Glutamatergic neuron (in vitro differentiated cells): ENCODE measurements at places on chromosomes 5 and 9. TPM values are rescaled to one million over a fixed set of nuclear protein-coding genes. Genes with fewer than 3 reads are reported as not detected.
A peak's percentile ranks its signal among the peaks of the same experiment; 100 is the strongest.

The IARS1 gene
- total RNA-seq: 160 TPM

The PDLIM7 gene
- total RNA-seq: 430 TPM

The EPB41L4A gene
- 125 TPM for total RNA-seq

The MARCHF3 gene
- 5.7 TPM for total RNA-seq

The SPATA31E1 gene
- total RNA-seq: 0.71 TPM

The HAND1 gene
- total RNA-seq: 0.47 TPM

The CER1 gene
- 3.0 TPM for total RNA-seq

The GRXCR2 gene
- total RNA-seq: not detected

The SHISAL2B gene
- total RNA-seq: not detected

The IPO11 gene
- total RNA-seq: 23.5 TPM

- no peak for DNase-seq
These were observed 40.1 kb downstream of the SECISBP2 start for GRCh38 chr9:89358376-89358916.

GRCh38 chr9:19660019-19660418 is 128.8 kb downstream of the SLC24A2 start:
- no peak for DNase-seq

DNA sequence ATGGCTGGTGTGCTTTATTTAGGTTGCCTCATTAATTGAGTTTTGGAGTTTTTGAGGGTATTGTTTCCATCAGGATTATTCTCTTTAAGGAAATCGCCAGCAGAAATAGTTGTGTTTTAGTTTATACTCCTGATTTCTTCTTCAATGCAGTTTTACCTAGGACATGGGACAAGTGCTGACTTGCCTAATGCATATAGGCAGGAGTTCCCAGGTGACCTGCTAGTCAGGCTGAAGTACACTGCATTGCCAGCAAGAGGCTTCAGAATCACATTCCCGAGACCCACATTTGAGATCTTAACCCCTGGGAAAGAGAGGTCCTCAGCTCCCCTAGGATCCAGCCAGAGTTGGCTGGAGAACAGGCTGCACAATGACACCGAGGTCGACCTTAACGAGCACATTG is 1.5 kb upstream of the OR1N2 start:
- no peak for DNase-seq

DNA sequence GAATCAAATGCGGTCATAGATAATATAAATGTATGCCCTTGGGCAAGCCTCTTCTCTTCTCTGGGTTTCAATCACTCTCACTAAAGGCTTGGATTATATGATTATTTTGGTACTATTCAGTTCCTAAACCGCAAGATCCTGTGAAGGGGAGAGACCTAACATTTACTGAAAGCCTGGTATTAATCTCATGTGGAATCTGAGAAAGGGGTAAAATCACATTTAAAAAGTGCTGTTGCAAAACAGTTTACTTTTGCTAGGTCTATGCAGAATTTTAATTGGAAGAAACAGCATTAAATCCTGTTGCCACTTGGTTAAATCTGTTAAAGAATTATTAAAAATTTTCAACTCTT is 50.7 kb downstream of the SLC44A1 start:
- DNase-seq: no peak

DNA sequence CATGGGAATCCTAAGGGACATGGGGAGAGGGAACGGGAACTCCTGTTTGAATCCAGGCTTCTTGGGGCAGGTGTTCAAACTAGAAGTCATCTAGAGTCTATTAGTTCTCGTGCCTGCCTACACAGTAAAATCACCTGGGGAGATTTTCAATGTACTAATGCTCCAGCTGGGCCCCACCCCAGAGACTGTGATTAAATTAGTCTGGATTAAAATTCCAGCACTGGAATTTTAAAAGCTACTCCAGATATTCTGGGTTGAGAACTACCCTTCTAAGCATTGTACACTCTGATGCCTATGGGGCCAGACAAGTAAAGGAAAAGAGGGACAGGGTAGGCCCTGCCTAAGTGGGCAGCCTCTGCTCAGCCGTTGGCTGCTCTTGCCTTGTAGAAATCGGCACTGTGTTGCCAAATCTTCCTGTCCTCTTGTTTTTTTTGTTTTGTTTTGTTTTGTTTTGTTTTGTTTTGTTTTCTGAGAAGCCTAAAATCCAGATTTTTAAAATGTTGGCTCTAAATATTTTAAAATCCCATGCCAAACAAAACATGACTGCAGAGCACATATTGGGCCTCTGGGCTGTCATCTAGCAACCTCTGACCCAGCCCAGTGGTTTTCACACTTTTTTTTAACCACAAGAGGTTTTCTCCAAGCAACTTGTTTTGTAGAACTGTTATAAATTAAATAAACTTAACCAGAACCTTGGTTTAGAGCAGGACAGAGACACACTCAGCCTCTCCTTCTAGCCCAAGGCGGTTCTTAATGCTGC is 29.0 kb downstream of the ADRB2 start:
- DNase-seq: no peak

DNA sequence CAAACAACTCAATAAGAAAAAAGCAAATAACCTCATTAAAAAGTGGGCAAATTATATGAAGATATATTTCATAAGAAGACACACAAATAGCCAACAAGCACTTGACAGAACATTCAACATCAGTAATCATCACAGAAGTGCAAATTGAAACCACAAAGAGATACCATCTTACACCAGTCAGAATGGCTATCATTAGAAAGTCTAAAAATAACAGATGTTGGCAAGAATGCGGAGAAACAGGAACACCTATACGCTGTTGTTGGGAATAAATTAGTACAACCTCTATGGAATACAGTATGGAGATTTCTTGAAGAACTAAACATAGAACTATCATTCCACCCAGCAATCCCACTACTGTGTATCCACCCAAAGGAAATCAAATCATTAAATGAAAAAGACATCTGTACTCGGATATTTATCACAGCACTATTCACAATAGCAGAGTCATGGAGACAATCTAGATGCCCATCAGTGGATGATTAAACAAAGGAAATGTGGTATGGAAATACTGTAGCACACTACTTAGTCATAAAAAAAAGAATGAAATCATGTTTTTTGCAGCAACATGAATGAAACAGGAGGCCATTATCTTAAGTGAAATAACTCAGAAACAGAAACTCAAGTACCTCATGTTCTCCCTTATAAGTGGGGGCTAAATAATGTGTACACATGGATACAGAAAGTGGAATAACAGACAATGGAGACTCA is 106.8 kb upstream of the FST start:
- no peak for DNase-seq

DNA sequence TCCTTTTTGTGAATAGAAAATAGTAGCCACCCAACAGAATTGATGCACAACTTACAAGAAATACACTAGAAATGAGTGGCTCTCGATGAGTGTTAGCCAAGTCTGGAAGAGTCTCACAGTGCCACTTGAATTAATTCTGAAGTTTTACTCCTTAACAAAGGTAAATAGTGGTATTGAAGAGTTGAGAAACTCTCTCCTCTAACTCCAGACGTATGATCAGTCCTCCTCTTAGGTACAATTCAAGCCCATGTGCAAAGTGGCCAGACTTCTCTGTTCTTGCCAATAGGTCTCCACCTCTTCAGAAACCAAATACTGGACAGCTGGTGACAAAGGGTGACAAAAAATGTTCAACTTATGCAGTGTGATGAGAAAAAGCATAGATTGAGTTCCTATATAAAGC is 38.5 kb upstream of the ADAMTS16 start:
- no peak for DNase-seq

DNA sequence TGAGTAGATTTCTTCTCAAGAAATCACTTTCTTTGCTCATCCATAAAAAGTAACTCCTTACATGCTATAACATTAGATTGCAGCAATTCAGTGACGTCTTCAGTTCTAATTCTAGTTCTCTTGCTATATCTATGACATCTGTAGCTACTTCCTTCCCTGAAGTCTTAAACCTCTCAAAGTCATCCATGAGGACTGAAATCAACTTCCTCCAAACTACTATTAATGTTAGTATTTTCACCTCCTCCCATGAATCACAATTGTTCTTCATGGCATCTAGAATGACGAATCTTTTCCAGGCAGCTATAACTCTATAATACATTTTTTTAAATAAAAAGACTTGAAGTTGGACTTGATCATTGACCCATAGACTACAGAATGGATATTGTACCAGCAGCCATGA is 46.2 kb upstream of the PRRC1 start:
- no peak for DNase-seq

- DNase-seq: no peak
These were observed 43.1 kb upstream of the CKMT2 start for GRCh38 chr5:81189875-81190498.

DNA sequence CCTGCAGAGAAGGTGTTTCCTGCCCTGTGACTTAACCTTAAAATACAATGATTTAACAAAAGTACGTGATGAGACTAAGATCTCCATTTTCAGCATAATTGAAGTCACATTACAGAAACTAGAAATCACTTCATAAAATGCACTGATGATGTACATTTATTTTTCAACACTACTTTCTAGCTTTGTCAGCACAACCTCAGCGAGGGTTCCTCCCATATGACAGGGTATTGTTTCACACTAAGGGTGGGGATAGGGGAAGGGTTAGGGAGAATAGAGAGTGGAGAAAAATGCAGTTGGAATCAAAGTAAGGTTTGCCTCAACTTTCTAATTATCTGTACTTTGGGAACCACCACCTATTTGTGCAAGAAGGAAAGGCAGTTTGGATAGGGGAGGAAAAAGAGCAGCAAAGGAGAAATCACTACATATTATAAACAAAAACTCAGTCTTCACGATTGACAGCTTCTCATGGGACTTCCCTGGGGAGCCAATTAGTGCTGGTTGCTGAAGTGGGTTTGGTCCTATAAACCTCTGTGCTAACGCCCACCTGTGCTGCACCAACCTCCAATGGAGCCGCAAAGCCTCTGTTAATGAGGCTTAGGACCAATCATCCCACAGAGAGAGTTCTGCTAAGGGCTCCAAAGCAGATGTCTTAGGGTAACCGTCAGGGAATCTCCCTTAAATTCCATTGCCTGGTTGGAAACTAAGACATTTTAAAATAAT is 369.2 kb upstream of the PDE4D start:
- peak; percentile 16 for DNase-seq

DNA sequence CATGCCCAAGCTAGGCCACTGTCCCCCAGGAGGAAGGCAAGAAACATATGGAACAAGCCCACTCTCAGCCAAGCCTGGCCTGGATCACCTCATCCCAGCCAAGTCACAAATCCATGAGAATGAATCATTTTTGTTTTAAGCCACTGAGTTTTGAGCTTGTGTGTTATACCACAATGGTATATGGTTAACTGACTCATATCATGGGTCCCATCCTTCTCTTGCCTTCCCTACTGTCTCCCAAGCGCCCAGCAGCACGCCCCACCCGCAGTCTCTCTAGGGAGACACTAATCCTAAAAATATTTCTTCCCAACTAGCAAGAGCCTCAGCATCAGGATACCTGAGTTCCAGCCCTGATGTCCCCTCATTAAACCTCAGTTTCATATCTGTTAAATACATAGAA is 248.1 kb downstream of the CDK5RAP2 start:
- no peak for DNase-seq

DNA sequence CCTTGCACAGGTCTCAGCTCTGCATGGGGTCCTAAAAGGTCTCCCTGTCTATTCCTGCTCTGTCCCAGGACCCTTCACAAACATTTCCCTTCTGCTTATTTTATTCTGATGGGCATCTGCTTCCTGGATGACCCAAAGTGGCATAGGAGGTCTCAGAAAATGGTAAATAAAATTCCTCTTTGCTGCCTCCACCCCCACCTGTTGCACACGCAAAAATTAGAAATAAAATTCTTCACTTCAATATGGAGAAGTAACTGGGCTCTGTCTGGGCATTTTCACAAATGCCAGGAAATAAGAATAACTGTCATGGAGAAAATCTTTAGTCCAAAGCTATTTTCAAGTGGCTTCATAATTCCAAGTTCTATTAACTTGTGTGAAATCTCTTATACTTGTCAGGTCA is 106.6 kb upstream of the MAP1B start:
- no peak for DNase-seq

DNA sequence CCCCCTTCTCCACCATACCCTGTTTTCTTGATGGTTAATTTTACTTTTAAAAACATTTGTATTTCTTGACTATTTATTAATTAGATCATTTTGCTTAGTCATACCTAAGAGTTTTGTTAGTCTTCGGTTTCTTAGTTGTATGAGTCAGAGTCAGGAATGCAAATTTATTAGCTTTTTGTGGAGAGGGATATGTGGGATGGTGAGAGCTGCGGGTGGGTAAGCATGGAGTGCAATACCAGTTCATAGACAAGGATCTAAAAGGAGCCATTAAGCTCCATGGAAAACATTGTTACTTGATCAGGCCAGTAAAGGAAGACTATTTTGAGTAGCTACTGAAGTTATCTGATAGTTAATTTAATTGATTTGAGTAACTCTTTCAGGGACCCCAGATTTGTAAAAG is 77.5 kb downstream of the ZSWIM6 start:
- DNase-seq: no peak

DNA sequence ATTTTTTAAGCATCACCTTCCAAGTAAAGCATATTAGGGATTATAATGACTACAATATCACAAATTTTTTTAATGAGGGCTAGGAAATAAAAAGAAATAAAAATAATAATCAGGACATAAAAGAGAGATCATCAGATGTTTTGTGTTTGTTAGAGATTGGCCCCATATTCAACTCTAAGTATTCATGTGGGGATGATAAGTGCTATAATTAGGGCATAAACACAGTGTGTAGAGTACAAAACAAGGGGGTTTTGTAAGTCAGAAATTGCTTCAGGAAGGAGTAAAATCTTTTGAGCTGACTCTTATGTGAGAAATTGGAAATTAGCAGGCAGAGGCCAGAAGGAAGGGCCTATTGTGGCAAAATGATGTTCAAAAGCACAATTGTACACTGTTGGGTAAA is 127.3 kb downstream of the STARD4 start:
- no peak for DNase-seq

GRCh38 chr5:90308787-90309585 is 100.6 kb downstream of the CETN3 start:
- DNase-seq: no peak

GRCh38 chr9:29213417-29214153 is 1640.3 kb upstream of the C9orf72 start:
- peak; percentile 65 for DNase-seq

- DNase-seq: no peak
These were observed 8.9 kb downstream of the IRF1 start for GRCh38 chr5:132481596-132482211.

- DNase-seq: no peak
These were observed 60.1 kb downstream of the PTPDC1 start for GRCh38 chr9:94144394-94144793.

GRCh38 chr9:121088576-121088975 is 13.8 kb downstream of the CNTRL start:
- no peak for DNase-seq

DNA sequence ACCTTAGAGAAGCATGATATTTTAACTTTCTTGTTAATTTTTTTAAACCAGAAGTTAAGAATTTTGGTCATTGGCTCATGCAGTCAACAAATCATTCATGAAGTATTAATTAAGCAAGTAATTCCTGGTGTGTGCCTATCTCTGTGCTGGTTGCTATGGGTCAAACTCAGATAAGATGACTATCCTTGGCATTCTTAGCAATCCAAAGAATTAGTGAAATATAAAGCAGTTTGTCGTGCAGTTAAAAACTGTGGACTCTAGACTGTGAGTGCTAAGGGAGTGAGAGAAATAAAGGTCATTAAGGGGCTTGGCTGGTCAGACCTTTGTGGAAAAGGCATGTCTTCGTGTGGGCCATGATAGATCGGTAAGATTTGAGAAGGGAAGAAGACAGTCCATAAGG is 4.8 kb downstream of the CYFIP2 start:
- no peak for DNase-seq

GRCh38 chr9:124790801-124791505 is 14.0 kb downstream of the OLFML2A start:
- no peak for DNase-seq

GRCh38 chr5:95870105-95870672 is 47.7 kb upstream of the GLRX start:
- DNase-seq: no peak

- DNase-seq: no peak
These were observed 49.1 kb downstream of the DOCK2 start for GRCh38 chr5:169686137-169686536.
